ENCODE measurements at places on chromosomes 3 and 15.
A peak's percentile ranks its signal among the peaks of the same experiment; 100 is the strongest.

DNA sequence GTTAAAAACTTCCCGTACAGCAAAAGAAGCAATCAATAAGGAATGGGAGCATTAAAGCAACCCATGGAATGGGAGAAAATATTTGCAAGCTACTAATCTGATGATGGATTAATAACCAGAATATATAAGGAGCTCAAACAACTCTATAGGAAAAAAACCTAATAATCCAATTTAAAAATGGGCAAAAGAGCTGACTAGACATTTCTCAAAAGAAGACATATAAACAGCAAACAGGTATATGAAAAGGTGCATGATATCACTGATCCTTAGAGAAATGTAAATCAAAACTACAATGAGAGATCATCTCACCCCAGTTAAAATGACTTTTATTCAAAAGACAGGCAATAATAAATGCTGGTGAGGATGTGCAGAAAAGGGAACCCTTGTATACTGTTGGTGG, 52.7 kb upstream of the POU1F1 start:
- no peak for DNase-seq

DNA sequence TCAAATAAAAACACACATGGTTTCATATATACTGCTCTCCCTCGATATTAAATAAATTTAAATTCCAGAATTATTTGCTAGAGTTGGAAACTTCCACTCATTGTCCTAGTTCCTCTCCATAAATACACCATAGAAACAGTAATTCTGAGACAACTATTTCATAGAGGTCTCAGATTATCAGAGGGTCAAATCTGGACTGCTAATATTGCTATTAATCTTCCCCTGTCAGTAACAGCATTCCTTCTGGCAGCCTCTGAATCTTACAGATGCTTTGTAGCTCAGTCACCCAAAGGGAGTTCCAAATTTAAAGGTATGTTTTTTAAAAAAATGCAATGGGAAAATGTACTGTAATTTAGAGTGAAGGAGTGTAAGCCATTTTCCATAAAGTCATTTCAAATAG, 428.8 kb downstream of the PYDC2 start:
- DNase-seq, result no peak

GRCh38 chr15:65926459-65926858, 57.2 kb downstream of the RAB11A start:
- no peak for DNase-seq

GRCh38 chr15:68782589-68783161, 38.0 kb downstream of the ANP32A start:
- no peak for DNase-seq

DNA sequence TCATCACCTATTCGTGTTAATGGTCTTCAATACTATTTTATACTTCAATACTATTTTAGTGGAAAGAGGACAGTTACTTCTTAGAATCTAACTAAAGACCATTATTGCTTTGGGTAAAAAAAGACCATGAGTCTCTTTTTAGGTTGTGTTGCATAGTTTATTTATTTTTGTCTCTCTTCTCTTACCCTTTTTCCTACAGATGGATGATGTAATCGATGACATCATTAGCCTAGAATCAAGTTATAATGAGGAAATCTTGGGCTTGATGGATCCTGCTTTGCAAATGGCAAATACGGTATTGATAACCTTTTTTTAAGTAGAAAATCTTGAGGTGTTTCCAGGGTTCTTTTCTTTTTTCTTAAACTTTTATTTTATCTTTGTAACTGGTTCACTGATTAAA, 58.5 kb upstream of the SAMMSON start:
- DNase-seq, result no peak

DNA sequence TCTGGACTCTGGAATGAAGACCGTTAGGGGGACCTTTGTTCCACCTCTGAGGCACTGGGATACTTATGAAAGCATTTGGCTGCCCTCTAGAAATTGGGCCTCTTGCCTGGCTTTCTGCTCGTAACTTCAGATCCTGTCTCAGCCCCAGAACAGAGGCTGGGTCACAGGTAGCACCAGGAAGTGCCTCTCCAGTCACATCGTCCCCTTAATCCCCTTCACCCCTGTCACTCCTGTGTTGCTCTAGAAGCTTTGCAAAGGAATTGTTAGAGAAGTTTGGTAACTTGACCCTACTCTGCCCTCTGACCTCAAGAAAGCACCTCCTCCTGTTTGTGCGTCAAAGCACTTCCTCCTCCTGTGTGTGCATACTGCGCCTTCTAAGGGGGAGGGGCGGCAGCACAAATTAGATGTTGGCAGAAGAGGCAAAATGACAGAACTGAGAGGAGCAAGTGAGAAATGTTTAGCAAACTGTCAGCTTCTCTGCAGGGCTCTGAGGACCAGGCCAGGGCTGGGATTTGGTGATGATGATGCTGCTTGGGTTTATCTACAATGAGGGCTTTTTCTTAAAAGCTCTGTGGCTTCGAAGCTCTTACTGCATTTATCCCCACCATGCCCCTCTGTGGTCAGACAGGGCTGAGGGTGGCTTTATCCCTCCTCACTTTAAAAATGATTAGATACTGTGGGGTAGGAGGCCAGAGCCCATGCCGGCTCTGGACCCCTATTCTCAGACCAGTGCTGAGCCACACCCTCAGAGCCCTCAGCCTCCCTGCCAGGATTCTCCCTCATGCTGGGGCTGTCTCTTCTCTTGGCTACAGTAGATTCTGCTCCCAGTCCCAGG, 76.2 kb downstream of the LARS2 start:
- DNase-seq, result no peak

GRCh38 chr3:182910936-182911781, 69.2 kb downstream of the DCUN1D1 start:
- DNase-seq, result peak; percentile 11

DNA sequence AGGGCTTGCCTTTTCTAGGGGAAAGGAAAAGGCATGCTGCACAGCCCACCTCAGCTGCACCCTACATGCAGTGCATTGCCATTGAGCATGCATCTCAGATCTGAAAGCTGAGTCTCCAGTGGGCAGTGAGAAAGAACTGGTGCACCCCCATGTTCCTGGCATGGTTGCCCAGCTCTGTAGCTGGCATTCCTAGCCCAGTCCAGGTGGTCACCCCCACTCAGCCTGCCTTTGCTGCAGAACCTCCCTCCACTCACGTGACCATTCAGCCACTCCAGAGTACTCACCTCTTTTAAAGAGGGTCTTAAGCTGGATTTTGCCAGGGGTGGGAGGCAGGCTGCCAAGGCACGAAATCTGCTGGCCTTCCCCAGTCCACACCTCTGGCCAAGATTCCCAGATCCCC, 208.6 kb upstream of the TOPAZ1 start:
- DNase-seq, result no peak

DNA sequence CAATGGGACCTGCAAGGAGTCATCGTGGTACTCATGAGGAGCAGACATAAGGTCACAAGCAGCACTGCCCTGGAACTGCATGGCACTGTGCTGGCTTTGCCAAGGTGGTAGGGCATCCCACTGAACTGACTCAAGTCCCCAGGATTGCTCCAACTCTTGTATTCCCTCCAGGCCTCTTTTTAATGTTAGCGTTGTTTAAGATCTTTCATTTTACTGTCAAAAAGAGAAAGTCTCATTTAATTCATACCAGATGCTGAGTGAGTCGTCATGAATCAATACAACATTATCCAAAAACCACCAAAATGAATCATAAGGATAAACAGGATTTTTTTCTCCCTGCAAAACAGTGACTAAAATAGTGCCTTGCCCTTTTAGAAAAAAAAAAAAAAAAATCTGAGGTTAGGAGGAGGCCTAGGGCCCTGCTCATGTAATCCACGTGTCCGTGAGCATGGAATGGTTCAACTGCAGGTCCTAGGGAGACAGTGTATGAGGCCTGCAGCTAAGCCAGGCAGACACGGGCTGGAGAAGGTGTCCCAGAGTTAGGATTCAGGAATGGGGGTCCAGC, 36.7 kb upstream of the BLM start:
- no peak for DNase-seq

- DNase-seq, result no peak
Measured at GRCh38 chr3:16520970-16521881, 7.7 kb upstream of the RFTN1 start.

DNA sequence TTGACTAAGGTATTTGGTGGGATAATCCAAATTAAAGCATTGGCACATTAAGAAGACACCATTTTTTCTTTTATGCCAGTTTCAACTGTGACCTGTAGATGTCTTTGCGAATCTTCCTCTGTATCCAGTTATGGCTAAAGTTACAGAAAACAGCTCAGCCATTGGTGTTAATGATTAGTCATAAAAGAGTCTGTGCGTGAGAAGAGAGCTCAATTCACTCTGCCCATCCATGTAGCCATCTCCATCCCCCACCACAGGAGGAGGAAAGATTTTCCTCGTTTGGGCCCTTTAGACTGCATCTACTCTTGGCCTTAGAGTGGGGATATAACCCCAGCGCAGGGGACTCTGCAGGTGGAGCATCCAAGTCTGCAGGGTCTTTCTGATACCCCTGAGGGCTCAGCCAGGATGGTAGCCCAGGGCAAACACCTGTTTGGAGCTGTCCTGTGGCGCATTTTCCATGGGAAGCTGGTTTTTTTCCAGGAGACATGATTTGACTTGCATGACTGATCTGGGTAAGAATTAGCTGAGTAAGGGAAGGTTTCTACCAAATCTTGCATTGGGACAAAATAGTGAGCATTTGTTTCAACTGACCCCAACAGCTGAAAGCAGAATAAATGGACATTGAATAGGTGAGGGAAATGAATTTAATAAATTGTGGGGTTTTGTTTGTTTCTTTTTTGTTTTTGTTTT, 29.5 kb downstream of the NANOGP8 start:
- DNase-seq, result no peak

GRCh38 chr15:28106294-28107110, 7.4 kb upstream of the OCA2 start:
- DNase-seq, result no peak

GRCh38 chr3:64150623-64151207, 74.6 kb downstream of the PRICKLE2 start:
- DNase-seq, result peak; percentile 83

GRCh38 chr3:128517648-128518047, 24.6 kb upstream of the GATA2 start:
- DNase-seq, result no peak

GRCh38 chr3:4464576-4464975, 2.5 kb downstream of the SUMF1 start:
- no peak for DNase-seq

DNA sequence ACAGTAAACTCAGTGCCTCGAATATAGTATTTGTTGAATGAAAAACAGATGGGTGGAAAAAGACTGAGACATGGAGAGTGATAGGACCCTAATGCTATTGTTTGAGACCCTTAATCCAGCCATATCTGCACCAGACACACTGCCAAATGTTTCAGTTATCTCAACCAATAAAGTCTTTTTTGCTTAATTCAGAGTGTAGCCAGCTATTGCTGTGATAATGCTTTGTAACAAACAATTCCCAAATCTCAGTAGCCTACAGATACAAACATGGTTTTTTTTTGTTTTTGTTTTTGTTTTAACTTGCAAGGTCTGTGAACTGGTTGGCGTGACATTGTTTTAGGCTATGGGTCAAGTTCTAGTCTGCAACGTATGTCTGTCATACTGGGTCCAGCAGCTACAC, 17.0 kb upstream of the BCL2A1 start:
- no peak for DNase-seq

DNA sequence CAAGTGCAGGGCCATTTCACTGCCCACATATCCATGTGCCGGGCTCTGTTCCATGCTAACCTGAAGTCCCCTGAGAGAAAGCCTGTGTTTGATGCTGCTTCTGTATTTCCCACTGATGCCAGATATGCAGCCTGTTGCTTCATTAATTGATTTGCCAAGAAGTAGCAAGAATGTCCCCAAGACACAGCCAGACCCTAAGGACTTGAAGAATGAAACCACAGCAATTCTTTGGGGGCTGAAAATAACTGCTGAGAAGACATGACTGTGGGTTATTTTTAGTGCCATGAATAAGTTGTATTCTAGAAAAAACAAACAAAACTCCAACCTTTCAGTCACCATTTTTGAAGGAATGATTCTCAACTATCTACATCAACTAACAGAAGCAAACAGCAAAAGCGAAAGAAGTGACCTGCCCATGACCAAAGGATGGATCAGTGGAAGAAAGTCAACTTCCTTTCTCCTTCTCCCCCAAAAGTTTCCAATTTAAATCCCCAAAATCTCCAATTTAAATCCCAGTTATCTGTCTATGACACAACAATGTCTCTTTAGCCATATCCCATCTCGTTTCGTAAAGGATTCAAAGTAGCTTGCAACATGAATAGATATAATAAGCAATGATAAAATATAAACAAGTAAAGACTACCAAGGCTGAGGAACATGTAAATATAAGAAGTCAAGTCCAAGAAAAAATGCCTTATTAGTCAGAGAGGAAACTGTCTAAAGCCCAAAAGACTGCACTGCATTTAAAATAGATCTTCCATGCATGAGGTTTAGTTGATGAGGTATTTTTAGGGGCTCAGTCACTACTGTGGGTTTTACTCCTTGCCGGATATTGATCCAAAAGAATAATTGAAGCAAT, 226.8 kb downstream of the DTWD1 start:
- no peak for DNase-seq

GRCh38 chr3:45462522-45463265, 74.3 kb downstream of the LARS2 start:
- DNase-seq, result no peak

DNA sequence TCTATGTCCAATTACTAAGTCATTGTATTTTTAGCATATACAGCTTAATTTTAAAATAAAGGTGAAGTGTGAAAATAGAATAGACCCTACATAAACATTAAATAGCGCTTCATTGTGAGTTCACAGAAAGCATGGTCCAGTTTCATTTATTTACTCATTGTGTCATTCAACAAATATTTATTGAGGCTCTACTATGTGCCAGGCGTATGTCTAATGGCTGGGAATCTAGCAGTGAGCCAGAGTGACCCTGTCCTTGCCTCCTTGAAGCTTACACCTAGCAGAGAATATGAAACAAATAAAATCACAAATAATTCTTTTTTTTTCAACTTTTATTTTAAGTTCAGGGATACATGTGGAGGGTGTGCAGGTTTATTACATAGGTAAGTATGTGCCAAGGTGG, 161.7 kb downstream of the CFAP20DC start:
- DNase-seq, result no peak

DNA sequence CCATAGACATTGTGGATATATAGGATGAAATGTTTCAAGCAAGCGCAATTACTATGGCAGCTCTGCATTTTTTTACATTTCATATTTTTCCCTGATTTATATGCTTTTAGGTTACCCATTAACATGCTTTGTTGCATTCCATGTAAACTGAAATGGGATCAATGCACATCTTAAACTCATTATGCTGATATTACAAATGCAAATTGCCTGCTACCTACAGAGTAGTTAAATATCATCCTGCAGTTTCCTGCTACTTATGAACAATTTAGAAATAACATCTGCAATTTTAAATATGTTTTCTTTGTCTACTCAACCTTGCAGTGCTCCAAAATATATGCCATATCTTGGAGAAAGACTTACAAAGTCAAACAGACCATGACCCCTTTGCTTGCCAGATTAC, 526.9 kb upstream of the NECTIN3 start:
- DNase-seq, result no peak

- peak; percentile 59 for DNase-seq
Measured at GRCh38 chr15:39273717-39274411, 307.0 kb upstream of the THBS1 start.

GRCh38 chr3:15506571-15506970, 14.9 kb downstream of the COLQ start:
- DNase-seq, result no peak

- no peak for DNase-seq
Measured at GRCh38 chr3:54206874-54207273, 84.5 kb downstream of the CACNA2D3 start.

Data from NCI-H510A treated with DMSO at 0.1 percent for 48 hours (cell line).